ENCODE measurements at places on chromosomes 16 and 17.

DNA sequence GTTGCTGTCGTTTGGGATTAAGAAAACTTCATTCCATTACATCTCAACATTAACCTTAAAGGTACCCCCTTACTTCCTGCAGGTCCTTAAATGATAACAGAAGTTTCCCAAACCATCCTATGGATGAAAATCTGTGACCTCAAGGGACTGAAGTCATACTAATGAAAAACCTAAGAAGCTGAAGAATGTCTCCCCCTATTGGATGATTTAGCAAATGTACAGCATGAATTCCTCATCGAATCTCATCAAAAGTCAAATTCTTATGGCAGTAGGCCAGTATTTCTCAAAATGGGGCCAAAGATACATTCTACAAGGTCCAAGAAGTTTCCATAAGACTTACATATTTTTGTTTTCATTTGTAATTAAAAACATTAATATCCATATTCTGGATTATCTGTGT, 13.5 kb downstream of the SCO1 start:
- no peak for DNase-seq

DNA sequence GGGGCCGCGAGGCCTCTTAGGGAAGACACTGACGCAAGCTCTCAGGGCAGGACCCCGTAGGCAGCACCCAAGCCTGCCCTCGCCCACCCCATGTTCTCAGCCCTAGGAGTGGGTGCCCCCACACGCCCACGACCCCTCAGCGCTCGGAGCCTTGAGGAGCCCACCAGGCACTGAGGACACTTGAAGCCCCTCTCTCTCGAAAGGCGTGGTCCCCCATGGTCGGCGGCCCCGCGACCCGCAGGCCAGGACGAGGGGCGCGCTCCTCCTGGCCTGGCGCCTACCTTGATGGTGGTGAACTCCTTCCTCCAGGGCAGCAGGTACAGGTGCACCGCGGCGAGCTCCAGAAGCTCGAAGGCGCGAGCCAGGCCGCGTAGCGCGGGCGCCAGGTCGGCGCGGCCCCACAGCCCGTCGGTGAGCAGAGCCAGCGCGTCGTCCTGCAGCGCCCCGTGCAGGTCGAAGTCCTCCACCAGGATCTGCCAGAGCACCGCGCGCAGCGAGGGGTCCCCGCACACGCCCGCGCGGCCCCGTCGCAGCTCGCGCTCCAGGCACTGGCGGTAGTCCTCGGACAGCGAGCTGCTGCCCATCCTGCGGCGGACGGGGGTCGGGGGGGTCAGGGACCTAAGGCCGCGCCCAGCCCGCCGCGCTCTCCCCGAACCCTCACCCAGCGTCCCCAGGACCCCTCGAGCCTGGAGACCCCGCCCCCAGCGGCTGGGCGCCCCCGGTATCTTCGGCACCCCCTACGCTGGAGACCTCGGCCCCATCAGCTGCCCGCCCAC, 668 bp downstream of the SPATA2L start:
- peak; percentile 7 for DNase-seq

GRCh38 chr16:89380681-89381080, 109.7 kb downstream of the ANKRD11 start:
- no peak for DNase-seq

DNA sequence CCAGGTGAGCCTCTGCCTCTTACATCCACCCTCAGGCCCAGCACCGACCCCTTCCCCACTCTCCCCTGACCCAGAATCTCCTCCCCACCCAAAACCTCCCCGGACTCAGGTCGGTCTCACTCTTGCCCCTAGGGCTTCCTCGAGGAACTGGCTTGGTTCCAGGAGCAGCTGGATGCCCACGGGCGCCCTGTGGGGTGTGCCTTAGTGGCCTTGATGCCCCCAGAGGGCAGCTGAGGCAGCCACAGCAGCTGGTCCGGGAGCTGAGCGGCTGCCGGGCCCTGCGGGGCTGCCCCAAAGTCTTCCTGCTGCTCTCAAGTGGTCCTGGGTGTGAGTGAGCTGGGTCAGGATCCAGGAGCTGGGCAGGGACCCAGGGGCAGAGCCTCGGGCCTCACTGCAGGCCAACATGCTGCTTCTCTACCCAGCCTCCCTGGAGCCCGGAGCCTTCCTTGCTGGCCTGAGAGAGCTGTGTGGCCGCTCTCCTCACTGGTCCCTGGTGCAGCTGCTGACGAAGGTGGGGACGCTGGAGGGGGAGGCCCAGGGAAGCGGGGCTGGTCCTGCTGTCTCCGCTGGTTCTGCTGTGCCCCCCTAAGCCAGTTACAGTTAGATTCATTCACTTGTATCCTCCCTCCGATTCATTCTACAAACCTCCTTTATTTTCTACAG, 9.6 kb downstream of the ZNF213 start:
- DNase-seq, result no peak

GRCh38 chr17:7383742-7384488, 3.0 kb downstream of the TNK1 start:
- peak; percentile 69 for DNase-seq

DNA sequence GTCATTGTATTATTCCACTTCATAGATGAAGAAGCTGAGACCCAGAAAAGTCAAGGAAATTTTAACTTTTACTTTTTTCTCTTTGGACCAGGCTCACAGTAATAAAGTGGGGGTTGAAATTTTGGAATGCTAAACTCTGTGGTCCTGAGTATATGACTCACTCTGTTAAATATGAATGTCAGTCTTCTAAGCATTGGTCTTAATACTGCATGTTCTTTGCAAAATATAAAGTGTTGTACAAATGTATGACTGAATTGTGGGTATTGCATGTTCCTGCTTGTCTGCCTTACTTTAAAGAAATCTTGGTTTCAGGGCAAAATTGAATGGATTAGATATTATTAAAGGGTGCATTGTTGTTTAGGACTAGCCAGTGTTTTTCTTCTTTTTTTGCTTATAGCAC, 950.8 kb upstream of the GOT2 start:
- no peak for DNase-seq

GRCh38 chr16:649631-650030, 466 bp downstream of the WDR90 start:
- no peak for DNase-seq

GRCh38 chr17:13490427-13490826, 111.3 kb downstream of the HS3ST3A1 start:
- no peak for DNase-seq

DNA sequence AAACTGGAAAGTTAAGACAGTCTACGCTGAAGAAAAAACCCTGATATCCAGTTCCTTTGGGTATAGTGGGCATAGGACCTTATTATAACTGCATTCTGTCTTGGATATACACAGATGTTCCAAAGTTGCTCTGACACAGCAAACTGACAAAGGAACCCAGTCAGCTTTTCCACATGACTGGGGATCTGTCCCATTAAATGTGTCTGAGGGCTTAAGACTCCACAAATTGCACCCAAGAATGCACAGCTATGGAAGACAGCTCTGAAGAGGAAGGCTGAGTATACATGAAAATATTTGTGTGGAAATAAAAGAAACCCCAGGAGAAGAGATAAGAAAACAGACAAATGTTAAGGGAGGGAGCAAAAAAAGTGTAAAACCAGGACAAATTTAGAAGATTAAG, 114.1 kb downstream of the SPAG9 start:
- DNase-seq, result no peak

- DNase-seq, result no peak
Measured at GRCh38 chr17:74775409-74776043, 619 bp downstream of the NAT9 start.

DNA sequence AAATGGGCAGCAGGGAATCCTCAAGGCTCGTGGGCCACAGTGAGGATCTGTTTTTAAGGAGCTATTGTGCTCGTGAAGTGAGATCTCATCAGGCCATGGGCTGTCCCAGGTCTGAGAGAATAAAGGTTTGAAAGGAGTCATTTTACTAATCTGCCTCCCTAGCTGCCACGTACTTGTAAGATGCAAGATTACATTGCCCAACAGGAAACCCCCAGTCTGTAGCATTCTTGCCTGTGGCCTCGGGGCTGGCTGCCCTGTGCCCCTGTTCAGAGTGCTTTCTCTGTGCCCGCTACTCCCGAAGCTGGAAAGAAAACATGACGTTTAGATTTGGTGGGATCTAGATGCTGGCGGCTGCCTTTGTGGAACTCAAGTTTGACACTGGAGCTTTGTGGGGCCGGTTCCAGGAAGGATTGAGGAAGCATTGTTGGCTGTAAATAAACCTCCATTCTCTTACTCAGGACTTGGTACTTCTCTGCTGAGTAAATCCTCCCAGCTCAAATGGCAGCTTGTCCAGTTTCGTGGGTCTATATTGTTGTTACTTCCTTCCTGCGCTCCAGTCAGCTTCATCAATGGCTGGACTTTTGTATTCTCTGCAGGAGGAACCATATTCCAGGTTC, 21.2 kb downstream of the SAP30BP start:
- no peak for DNase-seq

- DNase-seq, result no peak
Measured at GRCh38 chr17:63171428-63172393, 205.7 kb downstream of the TANC2 start.

- DNase-seq, result no peak
Measured at GRCh38 chr17:48258331-48258730, 150.8 kb downstream of the SNX11 start.

DNA sequence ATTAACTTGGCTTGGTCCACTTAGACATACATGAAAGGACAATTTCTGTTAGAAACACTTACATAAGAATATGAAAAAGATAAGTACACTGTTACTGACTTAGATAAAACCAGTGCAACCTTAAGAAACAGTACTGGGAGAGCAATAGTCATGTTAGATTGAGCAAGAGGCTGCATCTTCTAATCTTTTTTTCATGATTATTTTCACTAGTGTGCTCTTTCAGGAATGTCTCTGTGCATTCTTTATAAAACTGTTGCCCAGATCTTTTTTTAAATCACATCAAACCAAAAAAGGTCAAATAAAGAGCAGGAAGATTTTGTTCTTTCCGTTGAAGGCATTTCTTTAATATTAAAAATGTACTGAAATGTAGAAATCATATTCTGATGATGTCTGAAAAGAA, 100.7 kb upstream of the AXIN2 start:
- no peak for DNase-seq

GRCh38 chr17:59456923-59457615, 108.3 kb upstream of the DHX40 start:
- DNase-seq, result no peak

- no peak for DNase-seq
Measured at GRCh38 chr16:23962001-23962400, 126.2 kb downstream of the PRKCB start.

GRCh38 chr16:62712566-62712965, 676.3 kb upstream of the CDH8 start:
- DNase-seq, result no peak

DNA sequence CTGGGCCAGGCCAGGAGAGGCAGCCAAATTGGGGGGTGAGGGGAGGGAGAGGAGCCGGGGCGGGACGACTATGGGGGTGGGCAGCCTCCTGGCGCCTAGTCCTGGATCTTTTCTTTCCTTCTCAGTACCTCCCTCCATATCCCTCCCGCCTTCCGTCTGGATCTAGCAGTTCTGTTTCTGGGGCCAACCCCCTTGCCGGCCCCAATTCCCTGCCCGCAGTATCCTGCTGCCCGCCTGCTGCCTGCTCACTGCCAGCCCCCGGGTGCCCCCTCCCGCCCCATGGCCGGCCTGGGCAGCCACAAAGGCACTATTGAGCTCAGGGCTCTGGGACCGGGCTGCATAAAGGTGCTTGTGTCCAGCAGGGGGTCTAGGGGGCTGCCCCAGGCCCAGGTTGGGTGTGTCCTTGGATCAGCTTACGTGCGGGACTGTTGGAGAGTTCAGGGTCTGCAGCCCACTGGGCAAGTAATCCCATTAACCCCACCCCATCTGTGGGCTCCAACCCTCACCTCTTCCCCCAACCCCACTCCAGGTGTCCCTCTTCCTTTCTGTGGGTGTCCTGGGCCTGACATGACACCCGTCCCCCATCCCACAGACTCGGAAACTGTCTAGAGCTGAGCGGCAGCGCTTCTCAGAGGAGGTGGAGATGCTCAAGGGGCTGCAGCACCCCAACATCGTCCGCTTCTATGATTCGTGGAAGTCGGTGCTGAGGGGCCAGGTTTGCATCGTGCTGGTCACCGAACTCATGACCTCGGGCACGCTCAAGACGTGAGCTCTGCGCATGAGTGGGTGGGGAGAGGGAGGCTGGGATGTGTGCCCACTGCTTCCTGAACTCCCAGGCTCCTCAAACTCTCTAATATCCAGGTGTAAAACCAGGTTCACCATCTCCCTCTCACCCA, 2.0 kb downstream of the WNK4 start:
- DNase-seq, result no peak

Data from DMS79 treated with DMSO at 0.1 percent for 48 hours (cell line).